A172 (cell line): ENCODE measurements at places on chromosomes 13 and 19.

DNA sequence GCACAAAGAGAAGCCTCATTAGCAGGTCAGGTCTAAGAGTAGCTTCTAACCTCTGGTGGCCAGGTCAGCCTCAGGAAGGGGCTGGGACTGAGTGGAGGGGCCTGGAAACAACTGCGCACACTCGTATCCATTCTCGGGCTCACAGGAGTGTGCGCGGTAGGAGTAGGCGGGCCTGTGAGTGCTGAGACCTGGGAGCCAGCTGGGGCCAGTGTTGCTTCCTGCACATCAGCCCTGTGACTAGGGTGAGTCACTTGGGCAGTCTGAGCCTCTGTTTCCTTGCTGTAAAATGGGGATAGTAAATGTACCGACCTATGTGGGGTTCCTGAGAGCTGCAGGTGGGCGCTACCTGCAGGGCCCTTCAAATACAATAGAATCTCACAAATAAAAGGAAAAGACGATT lies 26.9 kb downstream of the SIN3B start:
- no peak for DNase-seq

DNA sequence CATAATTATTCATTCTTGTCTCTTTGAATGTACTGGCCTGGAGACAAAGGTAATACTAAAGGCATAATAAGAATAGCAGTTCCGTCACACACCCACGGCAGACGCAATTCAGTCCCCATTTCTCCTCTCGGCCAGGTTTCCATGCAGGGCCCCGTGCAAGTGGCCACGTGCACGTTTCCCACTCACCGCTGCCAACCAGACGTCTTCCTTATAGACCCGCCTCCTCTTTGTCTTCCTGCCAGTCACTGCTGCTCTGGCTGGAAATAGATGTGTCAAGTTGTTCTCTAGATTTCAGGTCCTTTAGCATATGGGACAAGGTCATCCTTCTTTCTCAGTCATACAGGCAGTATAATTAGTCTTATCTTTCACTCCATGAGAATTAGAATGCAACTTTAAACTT lies 204.3 kb downstream of the SUCLA2 start:
- no peak for DNase-seq

DNA sequence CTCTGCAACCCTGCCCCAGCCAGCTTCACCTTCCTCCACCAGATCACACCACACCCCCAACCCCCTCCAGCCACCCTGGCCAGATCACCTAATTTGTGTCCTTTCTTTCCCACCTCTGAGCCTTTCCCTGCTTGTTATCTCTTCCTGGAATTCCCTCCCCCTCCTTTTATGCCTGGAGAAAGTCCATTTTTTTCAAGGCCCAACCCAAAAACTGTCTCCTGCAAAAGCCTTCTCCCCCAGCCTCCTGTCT lies 5.3 kb upstream of the TLE2 start:
- no peak for DNase-seq

- DNase-seq = no peak
Observed at GRCh38 chr19:9849791-9850190, 14.7 kb downstream of the PIN1 start.

DNA sequence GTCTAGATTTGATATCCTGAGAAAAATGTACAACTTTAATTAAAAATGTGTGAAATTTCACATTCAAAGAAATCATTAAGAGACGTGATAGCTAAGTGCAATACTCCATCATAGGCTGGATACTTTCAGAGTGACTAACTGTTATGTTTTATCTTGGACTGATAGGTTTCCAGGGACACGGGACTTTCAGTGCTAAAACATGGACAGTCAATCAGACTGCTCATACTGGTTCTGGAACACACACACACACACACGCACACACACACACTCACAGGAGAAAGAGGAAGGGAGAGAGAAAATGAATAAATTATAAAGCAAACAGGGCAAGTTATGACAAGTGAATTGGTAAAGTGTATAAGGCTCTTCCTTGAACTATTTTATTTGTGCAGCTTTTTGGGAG lies 955.9 kb downstream of the SLITRK5 start:
- DNase-seq = no peak

GRCh38 chr19:7130043-7130442 lies 60.5 kb downstream of the ZNF557 start:
- no peak for DNase-seq

- no peak for DNase-seq
Observed at GRCh38 chr13:113491418-113491883, 940 bp upstream of the DCUN1D2 start.

DNA sequence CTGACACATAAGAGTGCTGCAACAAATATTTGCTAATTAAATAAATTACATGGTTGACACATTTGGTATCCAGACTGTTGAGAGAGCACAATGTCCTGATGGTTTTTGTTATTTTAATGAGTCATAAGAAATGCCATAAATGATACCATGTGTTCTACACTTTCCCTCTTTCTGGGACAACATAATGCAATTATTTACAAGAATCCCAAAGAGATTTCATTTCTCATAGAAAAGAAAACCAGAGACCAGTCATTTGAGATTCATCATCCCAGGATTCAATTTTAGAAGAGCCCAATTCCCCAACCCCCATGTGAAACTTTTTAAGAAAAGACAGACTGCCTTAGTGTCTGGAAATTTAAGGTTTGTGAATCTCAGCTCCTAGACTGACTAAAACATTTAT lies 399.6 kb downstream of the DCT start:
- peak; percentile 69 for DNase-seq

DNA sequence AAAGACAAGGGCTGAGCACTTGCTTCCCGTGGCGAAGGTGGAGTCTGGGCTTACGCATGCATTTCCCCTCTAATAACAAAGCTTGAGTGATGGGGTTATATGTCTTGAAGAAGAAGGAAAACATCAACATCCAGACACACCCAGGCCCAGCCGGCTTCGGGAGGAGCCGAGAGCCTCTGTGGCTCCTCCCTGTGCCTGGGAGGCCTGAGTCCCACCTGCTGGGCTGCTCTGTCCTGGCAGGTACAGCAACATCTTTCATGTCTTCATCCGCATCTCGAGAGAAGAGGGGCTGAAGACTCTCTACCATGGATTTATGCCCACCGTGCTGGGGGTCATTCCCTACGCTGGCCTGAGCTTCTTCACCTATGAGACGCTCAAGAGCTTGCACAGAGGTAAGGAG lies 30.6 kb downstream of the TMEM161A start:
- DNase-seq = no peak

GRCh38 chr13:28248080-28248479 lies 109.7 kb downstream of the PAN3 start:
- DNase-seq = no peak

GRCh38 chr19:51529301-51529700 lies 2.2 kb downstream of the SIGLEC6 start:
- DNase-seq = no peak

GRCh38 chr13:20387006-20387405 lies 138.7 kb downstream of the CRYL1 start:
- DNase-seq = no peak

- no peak for DNase-seq
Observed at GRCh38 chr19:3433313-3433712, 47.0 kb downstream of the SMIM24 start.
